Foreskin melanocyte (primary cell): ENCODE measurements at places on chromosomes 2 and 18.

DNA sequence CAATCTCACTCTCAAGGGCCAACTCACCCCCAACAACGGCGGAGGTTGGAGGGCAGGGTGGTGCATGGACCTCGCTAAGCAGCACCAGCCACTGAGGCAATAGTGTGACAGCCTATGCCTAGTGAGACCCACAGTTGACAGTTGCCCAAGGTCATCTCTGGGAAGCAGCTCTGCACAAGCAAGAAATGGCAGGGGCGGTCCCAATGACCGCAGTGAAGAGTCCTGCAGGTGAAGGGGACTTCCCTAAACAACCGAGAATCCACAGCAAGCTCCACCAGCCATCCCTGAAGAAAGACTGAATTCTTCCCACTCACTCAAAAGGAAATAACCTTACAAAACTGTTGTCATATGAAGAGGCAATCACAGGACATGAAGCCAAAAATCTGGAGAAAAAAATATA, 313.4 kb upstream of the ID2 start:
- DNase-seq: no peak

DNA sequence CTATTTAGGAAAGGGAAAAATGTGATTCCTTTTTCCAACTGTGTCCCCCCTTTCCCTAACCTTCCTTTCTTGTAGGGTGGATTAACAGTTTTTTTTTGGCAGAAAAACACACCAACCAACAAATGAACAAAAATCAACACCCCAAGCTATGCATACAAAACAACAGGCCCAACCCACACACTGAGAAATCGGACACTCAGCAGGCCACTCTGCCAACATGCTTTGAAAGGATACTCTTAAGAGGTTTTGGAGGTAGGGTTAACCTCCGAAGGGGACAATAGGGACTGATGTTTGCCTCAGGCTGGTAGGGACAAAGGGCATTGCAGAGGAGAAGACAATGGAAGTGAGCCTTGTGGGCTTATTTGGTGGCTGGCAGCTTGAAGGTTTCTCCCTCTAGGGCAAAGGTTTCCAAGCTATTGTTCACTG, 33.1 kb upstream of the POLE4 start:
- DNase-seq: no peak

GRCh38 chr2:47173986-47174732, 19.1 kb upstream of the STPG4 start:
- no peak for DNase-seq

GRCh38 chr2:192645811-192646598, 451.3 kb upstream of the TMEFF2 start:
- no peak for DNase-seq

- DNase-seq: no peak
These were observed 213.2 kb upstream of the ARL4C start for GRCh38 chr2:234710066-234710465.

GRCh38 chr2:225667445-225667844, 267.9 kb downstream of the NYAP2 start:
- no peak for DNase-seq

- DNase-seq: no peak
These were observed 2.4 kb downstream of the TCF7L1 start for GRCh38 chr2:85135660-85135914.

DNA sequence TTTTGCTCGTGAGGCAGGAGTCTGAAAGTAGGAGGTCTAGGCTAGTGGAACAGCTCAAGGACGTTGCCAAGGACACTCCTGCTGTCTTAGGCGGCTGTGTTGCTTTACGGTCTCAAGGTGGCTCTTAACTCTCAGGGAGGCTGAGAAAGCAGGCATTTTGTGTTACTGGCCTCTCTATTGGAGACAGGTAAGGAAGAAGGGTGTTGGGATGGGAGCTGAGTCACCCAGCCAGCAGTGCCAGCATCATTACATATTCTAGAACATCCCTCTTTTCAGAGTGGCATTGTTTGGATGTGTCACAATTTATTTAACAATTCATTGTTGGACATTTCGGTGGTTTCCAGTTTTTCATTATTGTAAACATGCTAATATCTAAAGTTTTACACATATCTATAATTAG, 30.8 kb upstream of the TMEM214 start:
- DNase-seq: no peak
